ENCODE measurements at places on chromosomes 5 and 9.

DNA sequence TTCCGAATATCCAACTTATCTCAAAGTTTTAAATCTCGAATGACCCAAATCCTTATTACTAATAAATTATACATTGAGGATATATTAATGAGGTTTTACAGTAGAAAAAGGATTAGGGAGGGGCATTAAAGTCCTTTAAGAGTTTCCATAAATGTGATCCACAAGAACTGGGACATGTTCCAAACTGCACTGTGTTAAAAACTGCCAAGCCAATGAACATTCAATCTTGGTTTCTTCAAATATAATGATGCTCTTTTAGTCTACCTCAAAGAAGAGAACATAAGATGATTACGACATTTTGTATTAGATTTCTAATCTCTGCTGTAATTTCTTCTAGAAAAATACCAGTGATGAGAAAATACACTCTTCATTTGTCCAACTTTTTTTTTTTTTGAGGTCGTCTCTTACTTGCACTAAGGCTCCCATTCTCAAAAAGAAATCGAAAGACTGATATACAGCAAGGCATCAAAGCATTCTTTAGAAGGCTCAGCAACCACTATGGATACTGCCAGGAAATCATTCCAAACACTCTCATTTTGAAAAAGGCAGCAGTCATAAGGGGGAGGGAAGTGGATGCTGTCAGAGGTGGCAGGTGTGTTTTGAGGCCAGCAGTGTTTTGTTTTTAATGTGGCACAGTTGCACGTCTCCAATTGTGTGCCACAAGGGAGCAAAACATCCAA is 1.7 kb downstream of the PTAR1 start:
- no peak for DNase-seq

- no peak for DNase-seq
These were observed 113.5 kb downstream of the CDC42SE2 start for GRCh38 chr5:131377346-131377745.

DNA sequence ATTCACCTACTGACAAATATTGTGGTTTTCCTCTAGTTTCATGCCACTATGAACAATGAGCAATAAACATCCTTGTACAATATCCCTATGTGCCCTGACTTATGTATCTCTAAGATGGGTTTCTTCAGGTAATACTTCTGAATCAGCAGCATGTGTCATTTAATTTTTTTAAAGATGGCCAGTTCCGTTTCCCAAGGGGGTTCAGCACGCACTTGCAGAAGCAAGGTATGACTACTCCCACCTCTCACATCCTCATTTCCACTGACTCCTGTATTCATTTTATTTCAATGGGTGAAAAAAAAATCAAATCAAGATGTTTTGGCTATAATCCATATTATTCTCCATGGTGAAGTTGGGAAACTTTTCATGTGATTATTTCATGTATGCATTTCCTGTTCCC is 14.7 kb upstream of the ADAMTS19 start:
- DNase-seq: no peak

- no peak for DNase-seq
These were observed 7.0 kb upstream of the CDC20B start for GRCh38 chr5:55180016-55180415.

DNA sequence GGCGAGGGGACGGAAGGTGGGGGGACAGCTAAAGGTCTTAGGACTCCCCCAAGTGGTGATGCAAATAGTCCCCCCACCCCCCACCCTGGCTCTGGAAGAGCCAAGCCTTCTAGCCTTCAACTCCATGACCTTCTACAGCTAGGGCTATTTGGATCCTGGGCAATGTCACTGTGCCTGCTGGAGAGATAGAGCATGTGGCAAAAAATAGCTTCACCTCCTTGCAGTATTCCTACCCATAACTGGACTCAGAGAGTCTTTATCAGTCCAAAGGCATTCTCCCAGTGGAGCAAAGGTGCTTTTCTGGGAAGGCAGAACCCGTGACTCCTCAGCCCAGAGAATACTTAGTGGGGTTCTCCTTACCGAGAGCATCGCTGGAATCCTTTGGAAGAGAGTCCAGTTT is 48.9 kb upstream of the PPARGC1B start:
- no peak for DNase-seq

DNA sequence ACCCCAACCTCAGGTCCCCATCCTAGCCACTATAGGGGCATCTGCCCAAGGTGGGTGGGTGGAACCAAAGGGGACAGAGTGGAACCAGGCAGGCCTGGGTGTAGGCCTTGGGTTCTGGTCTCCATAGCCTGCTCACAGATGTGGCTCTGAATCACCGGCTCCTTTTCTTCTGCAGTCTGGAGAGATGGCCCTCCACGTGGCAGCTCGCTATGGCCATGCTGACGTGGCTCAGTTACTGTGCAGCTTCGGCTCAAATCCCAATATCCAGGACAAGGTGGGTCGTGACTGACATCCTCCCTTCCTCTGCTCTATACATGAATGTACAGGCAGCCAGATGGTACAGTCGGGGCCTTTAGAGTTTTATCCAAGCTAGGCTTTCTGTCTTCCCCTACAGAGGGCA is 77.3 kb upstream of the CTSL start:
- no peak for DNase-seq

- no peak for DNase-seq
These were observed 17.6 kb downstream of the NCS1 start for GRCh38 chr9:130189840-130190239.

All from stimulated activated CD8-positive, alpha-beta memory T cell treated with anti-CD3 and anti-CD28 coated beads, Interleukin-7, amount 100 ng/mL, for 1 hour (primary cell).